ENCODE measurements at places on chromosomes 11 and 22.

GRCh38 chr22:40258017-40258416 is 80.3 kb downstream of the TNRC6B start:
- DNase-seq, result no peak

GRCh38 chr11:12829131-12829530 is 154.9 kb downstream of the TEAD1 start:
- DNase-seq, result no peak

DNA sequence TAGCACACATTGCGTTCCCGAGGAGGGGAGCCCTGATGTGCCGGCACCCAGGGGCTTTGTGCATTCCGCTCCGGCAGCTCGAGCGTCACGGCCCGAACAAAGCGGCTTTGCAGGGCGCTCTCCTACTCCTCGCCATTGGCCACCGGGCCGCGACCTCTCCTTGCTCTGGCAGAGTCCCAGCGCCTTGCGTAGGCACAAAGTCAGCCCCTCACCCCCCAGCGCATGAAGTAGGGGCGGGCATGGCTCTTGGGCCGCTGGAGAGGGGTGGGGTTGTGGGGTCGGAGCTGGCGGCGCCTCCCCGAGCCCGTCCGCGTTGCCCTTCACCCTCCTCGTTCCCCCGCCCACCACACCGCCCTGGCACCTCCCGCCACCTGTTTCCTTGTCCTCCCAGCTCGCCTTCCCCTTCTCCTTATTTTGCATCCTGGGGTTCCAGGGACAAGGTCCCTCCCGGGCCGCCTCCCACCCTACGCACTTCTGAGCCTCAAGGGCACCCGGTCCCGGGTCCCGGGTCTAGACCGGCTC is 753 bp upstream of the PPARA start:
- no peak for DNase-seq

- DNase-seq, result no peak
Observed at GRCh38 chr22:35510951-35511350, 29.7 kb upstream of the RASD2 start.

DNA sequence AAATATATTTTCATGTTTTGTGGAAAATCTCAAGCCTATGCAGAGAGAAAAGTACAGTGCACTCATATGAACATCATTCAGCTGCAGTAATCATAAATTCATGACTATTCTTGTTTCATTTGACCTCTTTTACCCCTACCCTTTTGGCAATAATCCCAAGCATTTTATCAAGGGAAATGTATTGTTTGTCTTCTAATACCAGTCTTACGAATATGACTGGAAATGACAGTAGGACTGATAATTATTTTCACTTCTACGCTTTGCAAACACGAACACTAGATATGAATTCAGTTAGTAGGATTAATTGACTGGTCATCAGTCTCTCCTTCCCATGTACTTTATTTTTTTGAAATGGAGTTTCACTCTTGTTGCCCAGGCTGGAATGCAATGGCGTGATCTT is 90.3 kb downstream of the MTMR3 start:
- no peak for DNase-seq

GRCh38 chr11:70551351-70552166 is 153.2 kb downstream of the CTTN start:
- DNase-seq, result no peak
